Activated CD8-positive, alpha-beta memory T cell treated with anti-CD3 and anti-CD28 coated beads for 1 hour (primary cell): ENCODE measurements at places on chromosomes 3 and 15.

DNA sequence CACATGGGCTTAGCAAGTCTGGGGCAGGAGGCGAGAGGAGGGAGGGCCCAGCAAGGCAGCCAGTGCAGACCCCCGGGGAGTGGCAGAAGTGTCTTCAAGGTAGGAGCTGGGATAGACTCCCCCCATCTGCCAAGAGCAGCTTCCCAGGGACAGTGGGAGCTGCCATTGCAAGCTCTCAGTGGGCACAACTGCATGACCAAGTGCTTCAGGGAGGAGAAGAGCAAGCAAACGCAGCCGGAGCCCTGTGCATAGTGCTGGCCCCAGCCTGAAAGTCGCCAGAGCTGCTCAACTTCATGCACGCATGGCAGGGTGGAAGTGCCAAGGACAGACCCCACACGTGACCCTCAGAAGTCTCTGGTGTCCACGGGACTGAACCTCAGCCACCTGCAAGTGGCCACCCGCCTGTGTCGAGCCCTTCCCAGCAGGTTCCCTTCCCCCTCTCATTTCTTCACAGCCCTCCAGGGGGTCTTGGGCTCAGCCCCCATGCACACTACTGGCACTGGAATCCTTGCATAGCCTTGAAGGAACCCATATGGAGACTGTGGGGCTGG, 89.4 kb downstream of the PLXNA1 start:
- DNase-seq = no peak

DNA sequence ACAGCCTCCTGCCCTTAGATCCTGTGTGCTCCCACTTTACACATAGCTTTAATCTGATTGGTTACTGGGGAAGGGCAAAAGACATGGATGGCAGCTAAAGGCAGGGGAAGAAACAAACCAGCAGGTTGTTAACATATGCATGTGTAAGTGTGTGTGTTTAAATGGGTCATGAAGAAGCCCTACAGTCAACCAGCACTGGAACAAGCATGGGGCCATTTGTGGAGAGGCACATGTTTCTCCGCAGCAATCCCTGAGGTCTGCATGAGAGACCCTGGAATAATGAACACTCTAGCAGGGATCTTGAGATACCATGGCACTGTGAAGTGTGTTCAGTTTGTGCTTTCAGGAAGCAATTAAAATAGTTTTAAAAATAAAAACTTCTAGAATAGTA, 6.0 kb downstream of the KLF13 start:
- DNase-seq = no peak

GRCh38 chr15:65303687-65304380, 643 bp upstream of the RNU5B-1 start:
- DNase-seq = no peak

DNA sequence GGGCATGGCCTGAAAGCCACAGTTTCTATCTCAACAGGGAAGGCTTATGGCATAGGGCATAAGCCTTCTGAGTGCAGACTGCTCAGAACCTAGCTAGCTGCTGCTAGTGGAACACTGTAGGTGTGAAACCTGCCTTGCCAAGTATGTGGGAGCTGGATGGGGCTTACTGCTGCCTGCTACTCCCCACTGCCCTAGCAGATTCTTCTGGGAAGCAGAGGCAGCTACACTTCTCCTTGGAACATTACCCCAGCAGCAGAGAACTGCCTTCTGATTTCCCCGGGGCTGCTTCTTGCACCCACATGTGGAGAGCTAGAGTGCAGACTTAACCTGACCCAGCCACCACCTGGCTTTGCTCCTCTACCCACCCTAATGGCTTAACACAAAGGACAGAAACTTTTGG, 215.7 kb downstream of the POLQ start:
- no peak for DNase-seq

DNA sequence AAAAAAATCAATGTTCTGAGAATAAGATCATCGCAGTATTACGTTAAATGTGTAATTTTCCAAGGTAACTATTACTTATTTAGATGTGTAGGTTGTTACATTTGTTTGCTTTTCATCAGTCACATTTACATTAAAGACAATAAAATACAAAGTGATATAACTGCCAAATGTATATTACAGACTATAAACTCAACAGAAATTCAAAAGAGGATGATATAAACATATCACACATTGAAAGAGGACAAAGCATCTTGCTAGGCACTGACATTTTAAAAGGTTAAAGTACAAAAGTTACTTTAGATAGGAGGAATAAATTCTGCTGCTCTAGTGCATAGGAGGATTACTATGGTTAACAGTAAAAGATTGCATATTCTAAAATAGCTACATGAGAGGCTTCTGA, 16.1 kb downstream of the VGLL4 start:
- no peak for DNase-seq

DNA sequence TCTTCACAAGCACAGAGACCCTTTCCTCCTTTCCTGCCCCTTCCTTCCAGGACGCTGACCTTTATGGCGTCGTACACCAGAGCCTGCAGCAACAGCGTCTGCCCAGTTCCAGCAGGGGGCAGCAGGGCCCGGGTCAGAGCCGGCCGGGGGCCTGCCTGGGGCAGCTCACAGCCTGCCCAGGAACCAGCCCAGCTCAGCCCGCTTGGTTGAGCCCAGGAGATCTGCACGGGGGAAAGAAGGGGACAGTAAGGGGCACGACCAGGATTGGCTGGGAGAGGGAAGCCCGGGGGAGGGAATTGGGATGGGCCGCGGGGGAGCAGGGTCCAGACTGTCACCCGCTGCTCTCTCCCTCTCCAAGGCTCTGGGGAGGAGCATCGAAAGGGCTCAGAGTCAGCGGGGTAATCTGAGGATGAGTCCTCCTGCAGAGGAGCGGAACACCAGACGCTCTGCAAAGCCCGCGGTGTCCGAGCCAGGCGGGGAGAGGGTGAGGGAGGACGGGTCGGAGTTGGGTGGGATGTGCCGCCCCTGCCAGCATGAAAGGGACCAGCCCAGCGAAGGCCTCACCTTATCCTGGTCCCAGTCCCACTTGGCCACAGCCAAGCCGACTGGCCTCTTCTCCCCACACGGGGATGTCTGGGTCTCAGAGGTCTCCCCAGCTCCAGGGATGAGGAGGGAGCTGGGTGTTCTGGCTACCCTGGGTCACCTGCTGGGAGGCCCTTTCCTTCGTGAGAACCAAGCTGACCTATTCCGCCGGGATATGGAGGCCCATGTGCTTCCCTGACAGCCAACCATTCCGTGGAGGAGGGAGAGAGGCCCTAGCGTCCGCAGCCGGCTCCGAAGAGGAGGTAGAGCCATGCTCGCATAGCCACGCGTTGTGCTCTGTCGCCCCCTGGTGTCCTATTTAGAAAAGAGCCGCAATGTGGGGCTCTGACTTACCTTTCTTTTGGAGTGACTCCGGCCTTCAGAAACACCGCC, 7.4 kb upstream of the IGDCC3 start:
- peak; percentile 65 for DNase-seq
